Mesothelial cell of epicardium (in vitro differentiated cells): ENCODE measurements at places on chromosomes 12 and 14.

DNA sequence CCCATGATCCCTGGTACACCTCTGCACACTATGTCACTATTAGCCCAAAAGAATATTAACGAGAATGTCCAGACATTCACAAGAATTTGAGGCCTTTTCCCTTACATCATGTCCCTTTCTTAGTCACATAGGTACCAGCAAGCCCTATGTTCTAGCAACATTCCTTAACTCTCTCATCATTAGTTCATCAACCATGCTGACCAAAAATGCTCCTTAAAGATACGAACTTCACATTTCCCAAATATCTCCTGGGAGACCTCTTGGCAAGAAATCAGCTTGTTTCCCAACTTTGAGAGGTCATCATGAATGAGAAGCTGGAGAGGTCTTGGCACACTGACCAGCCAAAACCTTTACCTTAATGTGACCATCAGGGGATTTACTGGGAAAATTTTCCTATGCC, 4.6 kb downstream of the SALL2 start:
- DNase-seq: no peak

DNA sequence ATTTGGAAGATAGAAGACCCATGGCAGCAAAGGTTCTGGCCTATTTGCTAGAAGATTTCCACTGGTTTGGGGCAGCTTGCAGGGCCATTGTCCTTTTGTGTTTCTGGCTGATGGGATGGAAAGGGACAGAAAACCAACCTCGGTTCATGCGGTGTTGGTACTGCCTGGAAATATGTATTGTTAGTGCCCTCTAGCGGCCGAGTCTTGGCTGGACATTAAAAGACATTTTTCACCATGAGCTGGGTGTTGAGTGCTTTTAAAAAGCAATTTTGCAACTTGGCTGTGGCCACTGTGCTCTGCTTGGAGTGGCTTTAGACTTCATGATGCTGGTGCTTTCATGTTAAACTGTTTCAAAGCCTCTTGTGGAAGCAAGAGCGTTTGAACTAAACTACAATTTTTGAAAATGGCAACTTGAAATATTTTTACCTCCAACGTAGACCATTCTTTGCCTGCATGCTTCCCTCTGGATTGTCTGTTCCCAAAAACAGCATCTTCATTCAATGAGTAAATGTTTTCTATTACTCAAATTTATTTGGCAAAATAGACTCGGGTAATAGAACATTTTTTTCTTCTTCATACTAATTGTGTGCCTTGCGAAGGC, 102.7 kb upstream of the TBX5 start:
- peak; percentile 79 for DNase-seq

GRCh38 chr14:23299986-23300686, 2.5 kb downstream of the PPP1R3E start:
- no peak for DNase-seq

GRCh38 chr14:93056840-93057585, 58.7 kb downstream of the ITPK1 start:
- DNase-seq: no peak

GRCh38 chr12:4540638-4541037, 1.9 kb downstream of the RAD51AP1 start:
- DNase-seq: no peak

GRCh38 chr12:75837700-75838099, 193.9 kb downstream of the PHLDA1 start:
- DNase-seq: no peak

GRCh38 chr14:102085948-102086708, 716 bp downstream of the HSP90AA1 start:
- DNase-seq: peak; percentile 55

DNA sequence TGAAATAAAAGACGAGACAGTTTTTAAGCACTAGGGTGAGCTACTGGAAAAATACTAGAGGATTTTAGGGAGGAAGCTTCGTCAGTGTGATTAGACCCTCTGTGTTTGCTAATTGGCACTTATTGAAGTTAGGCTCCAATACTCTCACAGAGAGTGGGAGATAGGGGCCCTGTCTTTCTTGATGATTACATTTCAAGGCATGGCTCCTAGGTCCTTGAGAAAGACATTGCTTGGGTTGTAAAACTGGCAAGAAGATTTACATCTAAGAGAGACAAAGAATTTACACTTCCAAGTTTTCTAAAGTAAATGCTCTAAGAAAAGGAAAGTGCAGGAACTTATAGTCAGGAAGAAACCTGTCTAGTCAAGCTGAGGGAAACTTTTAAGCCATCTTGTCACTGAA, 183.2 kb downstream of the C12orf50 start:
- no peak for DNase-seq

DNA sequence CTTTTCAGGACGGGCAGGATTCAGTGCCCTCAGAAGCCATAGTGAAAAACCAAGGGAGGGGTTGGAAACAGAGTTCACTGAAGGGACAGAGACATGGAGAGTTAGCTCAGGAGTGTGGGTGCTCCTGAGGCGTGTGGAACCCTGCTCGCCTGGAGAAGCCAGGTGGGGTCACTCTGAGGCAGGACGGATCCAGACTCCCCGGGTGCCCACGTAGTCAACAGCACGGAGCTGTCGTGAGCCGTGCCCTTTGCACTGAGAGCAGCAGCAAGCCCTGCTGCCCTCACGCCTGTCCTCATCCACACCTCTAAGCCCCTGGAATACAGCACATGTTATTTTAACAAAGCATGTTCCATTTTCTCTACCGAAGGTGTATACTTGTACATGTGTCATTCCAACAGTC, 114.7 kb downstream of the FBXL14 start:
- DNase-seq: no peak

GRCh38 chr12:52171950-52172512, 19.8 kb downstream of the KRT80 start:
- no peak for DNase-seq

GRCh38 chr14:91372671-91373495, 44.7 kb downstream of the CCDC88C start:
- no peak for DNase-seq

DNA sequence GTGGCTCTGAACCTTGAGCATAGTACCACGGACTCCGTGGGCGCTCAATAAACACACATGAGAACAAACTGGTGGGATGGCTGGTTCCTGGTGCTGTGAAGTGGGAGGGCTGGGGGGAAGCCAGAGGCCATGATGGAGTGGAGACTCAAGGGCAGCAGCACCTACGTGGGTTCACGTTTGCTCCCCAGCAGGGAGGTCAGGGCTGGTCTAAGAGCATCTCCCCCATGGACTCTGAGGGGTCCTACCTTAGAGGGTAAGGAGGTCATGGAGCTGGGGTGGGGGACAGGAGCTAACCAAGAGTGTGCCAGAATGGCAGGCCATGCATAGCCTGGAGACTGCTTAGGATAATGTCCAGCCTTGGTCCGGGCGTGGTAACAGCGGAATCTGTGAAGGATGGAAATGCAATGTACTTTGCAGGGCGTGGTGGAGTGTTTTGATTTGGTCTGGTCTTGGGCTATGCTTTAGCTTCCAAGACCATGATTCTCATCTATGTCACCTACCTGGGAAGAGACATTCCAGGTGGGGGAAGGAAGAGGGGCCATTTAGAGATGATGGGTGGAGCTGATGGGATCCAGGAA, 103.0 kb downstream of the PRMT8 start:
- DNase-seq: no peak

- DNase-seq: no peak
Observed at GRCh38 chr14:82398256-82398655, 864.6 kb upstream of the SEL1L start.

DNA sequence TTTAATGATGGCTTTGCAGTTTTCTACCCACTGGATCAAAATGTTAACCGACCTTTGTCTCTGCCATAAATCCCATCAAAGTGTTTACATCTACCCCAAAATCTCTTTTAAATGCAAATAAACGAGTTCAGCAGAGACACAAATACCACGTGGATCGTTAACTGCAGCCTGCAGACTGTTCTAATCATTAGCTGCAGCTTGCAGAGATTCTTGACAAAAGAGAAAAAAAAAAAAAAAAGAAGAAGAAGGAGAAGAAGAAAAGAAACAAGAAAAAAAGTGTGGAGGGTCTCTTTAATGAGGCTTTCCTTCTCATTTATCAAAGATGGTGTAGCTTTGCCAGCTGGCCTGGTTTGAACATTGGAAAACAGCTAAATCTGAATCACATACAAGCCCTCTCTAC, 275.7 kb downstream of the NEDD1 start:
- DNase-seq: no peak

GRCh38 chr12:53224061-53224896, 7.7 kb downstream of the RARG start:
- DNase-seq: no peak

DNA sequence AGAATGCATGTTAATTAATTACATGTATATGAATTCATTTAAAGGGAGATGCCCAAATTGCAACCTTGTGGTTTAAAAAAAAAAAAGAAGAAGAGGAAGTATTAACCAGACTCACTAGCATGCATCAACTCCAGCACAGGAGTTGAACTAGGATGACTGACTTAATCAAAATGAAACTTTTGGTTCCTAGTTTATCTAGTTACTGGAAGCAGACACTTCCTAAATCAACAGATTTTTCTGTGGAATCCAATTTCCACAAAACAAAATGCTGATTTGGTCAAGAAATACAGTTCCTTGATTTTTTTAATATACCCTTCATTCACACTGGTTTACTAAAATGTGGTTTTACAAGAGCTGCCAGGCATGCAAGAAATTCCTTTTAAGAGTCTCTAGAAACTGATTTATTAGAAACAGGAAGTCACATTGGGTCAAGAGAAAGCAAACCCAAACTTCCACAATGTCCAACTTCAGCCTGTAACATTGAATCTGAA, 41.6 kb downstream of the ITPR2 start:
- DNase-seq: no peak

- no peak for DNase-seq
Observed at GRCh38 chr14:36515105-36515593, 4.9 kb downstream of the NKX2-1 start.

DNA sequence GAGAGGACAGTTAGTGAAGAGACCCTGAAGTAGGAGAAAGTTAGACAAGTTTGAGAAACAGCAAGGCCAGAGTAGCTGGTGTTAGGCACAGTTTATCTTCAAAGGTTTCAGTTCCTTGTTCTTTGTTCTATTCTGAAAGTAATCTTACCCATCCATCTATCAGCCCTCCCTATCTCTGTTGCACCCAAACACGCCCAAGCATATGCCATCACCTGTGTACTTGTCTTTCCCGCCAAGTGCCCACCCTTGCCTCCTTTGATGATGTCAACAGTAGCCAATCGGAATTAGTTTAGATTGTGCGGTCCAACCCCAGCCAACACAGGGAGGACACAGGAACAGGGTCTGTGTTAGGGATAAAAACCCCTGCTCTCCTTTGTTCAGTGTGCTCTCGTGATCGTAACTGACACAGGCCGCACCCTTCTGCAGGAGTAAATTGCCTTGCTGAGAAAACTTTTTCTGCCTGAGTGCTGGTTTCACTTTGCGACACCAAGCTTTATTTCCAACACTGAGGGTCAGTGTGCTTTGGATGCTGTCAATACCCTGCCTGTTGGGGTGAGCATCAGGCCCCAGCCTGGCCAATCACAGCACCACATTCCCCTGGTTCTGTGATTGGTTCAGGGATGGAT, 4.7 kb upstream of the TMEM229B start:
- DNase-seq: no peak

DNA sequence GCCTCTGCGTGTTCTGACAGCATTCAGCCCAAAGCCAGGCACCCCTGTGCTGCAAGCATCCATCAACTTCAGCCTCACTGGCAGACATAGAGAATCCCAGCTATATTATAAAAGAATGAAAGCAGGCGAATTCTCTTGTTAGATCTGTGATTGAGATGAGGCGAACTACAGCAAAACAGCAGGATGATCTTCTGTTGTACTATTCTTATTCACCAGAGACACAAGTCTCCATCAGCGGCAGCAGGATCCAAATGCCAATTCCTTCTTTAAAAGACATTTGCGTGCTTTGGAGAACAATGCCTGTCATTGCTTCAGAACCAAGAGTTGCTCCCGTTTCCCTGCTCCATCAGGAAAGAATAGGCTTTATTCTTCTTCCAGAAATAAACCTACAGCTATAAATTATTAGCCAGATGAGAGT, 188.9 kb downstream of the SLC41A2 start:
- DNase-seq: no peak

DNA sequence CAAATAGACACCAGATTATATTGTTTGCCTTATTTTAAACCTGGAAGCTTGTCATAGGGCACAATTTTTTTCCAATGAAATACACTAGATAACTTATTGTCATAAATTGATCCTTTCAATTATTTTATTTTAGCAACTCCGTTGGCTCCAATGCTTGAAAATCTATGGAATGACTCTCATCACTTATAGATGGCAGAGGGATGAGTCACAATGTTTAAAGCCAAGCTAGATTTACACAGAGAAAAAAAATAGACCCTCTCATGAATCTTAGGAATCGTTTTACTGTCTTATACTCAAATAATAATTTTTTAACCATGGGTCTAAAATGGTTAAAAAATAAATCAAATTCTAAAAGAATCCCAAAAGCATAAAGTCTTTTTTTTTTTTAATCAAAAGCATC, 1276.6 kb upstream of the FLRT2 start:
- no peak for DNase-seq

DNA sequence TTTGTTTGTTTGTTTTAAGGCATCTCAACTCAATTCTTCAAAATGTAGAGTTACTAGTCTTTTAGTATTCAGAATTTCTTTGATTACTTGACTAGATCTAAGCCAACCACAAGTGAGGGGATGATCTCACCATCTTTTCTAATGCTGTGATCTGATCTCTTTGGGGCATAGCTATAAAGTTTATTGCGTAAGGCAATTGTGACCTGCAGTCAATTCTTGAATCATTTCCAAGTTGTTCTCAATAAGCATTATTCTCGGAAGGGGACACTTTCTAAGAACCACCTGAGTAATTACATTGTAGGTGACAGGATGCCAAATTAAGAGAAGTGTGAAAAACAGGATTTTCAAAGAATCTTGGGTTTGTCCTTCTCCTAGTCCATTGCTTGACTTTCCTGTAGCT, 13.1 kb downstream of the DACT1 start:
- DNase-seq: no peak

DNA sequence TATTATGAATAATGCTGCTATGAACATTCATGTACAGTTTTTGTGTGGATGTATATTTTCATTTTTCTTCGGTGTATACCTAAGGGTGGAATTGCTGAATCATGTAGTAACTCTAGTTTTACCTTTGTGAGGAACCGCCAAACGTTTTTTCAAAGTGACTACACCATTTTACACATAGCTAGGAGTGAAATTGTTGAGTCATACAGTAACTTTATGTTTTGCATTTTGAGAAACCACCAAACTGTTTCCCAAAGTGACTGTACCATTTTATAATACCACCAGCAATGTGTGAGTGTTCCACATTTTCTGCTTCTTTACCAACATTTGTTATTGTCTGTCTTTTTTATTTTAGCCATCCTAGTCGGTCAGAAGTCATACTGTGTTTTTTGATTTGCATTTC, 3.1 kb upstream of the TPH2 start:
- DNase-seq: no peak

GRCh38 chr14:89588840-89589296, 171.8 kb upstream of the FOXN3 start:
- no peak for DNase-seq

GRCh38 chr14:95220663-95221231, 63.4 kb upstream of the DICER1 start:
- no peak for DNase-seq
